ENCODE measurements at places on chromosomes 1 and 21.
A peak's percentile ranks its signal among the peaks of the same experiment; 100 is the strongest.

GRCh38 chr1:112841825-112842224 is 114.2 kb downstream of the SLC16A1 start:
- no peak for DNase-seq

- peak; percentile 56 for DNase-seq
Observed at GRCh38 chr1:156122519-156123355, 8.2 kb downstream of the LMNA start.

GRCh38 chr1:90580176-90580575 is 136.9 kb downstream of the BARHL2 start:
- no peak for DNase-seq

DNA sequence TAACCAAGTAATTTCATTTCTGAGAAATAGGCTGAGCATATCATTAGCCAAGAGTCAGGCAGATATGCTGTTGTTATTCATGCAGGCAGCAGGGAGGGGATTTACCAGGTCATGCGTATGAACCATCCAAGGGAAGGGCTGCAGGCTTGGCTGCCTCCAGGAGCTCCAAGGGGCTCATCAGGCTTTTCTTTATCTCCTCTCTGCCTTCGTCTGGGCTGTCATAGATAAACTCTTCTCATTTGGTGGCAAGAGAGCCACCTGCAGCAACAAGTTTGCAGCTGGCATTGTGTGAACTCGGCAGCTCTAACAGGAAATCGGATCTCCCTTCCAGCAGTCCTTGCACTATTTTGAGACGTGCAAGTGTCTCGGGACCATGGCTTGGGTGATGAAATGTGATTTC is 7.5 kb downstream of the CCDC27 start:
- DNase-seq, result no peak

DNA sequence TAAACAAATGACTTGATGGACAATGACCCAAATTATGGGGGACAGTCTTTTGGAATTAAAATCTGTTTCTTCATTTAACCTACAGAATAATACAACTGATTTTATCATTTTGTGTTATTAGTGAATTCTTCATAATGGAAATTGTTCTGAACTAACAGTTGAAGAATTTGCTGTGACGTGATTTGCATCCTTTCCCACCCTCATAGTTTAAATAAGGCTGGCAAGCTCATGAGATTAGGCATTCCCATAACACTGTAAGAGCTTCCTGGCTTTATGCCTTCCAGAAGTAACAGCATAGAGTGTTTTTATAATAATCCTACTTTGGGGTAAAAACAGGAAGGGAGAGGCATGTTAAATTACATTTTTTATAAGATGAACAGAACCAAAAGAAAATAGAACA is 95.7 kb downstream of the ATP6V1G3 start:
- DNase-seq, result no peak

DNA sequence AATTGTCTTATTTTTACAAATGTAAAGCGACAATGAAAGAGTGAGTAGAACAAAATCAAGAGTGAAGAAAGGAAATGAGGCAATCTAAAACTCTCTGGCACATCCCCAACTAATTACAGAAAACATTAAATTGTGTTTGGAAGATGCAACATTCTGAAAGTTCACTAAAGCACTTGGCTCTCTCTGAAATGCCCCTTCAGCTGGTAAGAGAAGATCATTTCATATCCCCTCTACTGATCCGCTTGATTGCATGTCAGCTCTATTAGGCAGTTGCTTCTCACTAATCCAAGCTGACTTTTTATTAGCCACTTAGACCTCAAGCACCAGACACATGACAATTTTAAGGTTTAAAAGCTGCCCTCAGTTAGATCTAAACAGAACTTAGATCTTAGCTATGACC is 262.8 kb upstream of the PRMT6 start:
- peak; percentile 75 for DNase-seq

DNA sequence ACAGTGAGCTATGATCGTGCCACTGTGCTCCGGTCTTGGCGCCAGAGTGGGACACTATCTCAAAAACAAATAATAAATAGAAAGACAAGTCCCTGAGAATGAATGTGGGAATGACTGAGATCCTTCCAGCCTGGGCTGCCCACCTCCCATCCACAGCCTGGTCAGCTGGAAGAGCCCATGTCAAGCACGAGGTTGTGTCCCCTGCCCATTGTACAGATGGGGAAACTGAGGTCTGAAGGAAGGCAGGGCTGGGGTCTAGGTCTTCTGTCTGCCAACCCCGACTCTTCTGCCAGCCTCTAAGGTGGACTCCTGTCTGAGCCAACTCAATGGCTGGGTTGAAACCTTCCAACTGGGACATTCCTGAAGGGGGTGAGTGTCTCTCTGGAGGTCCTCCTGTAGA is 79.5 kb downstream of the RAP1GAP start:
- DNase-seq, result no peak

DNA sequence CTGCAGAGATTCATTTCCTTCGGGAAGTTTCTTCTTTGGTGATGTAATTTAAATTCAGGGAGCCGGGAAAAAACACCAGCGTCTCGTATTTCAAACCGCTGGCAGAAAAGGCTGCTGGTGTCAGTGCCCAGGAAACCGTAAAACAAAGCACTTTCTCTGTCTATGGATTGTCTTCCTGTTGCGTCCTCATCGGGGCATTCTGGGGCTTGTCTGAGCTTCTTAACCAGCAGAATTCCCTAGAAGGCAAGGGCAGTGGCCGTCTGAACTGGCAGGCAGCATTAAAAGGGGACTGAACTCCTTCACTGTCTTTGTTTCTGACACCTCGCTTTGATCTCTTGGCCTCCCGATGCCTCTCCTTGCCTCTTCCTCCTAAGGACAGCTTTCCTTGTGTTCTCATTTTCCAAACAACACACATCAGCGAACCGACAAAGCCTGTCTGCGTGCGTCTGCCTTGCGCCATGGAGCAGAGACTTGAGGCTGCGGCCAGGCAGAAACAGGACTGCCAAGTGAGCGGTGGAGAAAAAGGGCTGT is 391.6 kb upstream of the VAMP3 start:
- DNase-seq, result no peak

DNA sequence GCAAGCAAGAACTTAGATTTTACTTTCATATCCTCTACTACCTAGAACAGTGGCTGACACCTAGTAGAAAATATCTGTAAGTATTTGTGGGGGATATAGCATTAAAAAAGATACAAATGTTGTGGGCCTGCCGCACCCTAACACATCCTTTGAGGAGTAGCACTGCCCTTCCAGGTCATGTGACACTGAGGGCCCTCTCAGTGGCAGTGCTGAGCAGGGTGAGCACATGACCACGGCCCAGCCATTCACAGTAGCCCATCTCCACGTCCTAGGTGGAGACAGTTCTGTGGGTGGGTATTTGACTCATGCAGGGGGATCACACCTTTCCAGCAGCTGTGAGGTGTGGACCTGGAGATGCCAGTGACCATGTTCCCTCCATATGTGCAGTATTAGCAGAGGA is 108.9 kb downstream of the OMA1 start:
- peak; percentile 13 for DNase-seq

GRCh38 chr1:203326830-203327683 is 21.7 kb downstream of the BTG2 start:
- peak; percentile 99 for DNase-seq

DNA sequence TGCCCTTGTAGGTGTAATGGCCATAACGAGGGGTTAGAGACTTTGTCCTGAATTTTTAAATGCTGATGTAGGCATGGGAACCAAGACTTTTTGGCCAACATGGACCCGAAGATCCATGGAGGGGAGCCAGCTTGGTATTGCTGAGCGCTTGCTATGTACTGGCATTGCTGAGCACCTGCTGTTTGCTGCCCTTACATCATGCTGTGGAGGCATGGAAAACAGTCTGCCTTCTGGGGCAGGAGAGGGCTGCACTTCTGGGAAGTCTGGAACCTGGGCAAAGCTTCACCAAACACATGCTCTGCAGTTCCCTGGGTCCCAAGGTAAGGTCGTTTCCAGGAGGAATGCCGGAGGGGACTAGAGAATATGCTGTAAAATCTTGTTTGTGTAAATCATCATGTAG is 86.3 kb upstream of the CNIH3 start:
- DNase-seq, result no peak

DNA sequence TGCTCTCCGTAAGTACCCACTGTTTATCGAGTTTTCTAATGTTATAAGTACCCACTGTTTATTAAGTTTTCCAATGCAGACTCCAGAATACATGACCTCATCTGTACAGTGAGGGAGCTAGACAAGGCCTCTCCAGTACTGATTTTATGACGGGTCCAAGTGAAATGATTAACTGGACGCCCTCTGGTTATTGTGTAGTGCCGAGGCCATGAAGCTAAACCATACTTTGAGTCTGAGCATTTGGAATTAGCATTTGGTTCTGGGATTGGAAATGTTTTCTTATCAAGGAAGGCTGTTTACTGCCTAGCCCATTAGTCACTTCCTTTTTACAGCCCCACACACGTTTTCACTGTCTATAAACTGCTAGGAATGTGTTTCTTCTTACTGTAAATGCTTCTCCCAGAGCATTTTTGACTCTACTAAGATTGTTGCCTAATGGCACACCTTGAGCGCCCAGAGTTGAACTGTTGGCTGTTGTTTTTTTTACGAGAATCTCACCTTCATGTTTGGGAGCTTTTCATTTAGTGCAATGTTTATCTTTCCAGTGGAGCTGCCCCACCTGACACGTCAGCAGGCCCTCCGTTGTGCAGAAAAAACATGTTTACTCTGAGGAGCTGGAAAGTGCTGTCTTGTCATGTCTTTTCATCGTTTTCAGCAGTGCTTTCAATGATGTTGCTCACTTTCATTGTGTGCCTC is 26.9 kb downstream of the SPATA46 start:
- no peak for DNase-seq

DNA sequence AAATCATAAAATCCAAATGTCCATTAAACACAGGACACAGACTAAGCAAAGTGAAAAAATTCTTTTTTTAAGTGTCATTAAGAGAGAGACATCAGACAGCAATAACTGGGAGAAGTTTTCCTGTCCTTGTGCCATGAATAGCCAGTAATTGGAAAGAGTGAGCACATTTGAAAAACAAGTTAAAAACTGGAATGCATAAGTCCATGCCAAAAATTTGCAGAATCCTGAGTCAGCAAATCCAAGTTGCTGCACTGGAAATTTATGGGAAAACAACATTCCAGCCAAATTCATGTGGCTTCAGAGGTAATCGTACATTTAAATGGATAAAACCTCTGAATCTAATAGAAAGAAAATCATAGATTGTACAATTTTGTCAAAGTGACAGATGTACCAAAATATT is 291.4 kb downstream of the LRRC40 start:
- DNase-seq, result no peak

DNA sequence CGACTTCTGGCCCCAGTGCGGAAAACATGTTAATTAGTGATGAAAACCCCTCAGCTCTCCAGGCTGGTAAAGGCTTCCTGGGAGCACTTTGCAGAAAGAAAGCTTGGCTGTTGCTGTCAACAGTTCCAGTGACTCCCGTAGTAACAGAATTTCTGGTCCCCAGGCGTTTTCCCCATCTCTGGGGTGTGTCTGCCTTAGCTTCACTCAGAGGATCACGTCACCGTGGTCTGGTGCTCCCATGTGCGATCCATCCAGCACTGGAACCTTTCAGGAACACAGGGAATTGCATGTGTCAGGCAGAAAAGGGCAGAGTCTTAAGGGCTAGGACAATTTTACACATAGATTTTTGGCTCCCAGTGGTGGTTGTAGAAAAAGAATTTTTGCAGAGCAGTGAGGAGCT is 470.4 kb upstream of the USP24 start:
- DNase-seq, result no peak

GRCh38 chr1:18649693-18650370 is 19.2 kb downstream of the PAX7 start:
- DNase-seq, result no peak

DNA sequence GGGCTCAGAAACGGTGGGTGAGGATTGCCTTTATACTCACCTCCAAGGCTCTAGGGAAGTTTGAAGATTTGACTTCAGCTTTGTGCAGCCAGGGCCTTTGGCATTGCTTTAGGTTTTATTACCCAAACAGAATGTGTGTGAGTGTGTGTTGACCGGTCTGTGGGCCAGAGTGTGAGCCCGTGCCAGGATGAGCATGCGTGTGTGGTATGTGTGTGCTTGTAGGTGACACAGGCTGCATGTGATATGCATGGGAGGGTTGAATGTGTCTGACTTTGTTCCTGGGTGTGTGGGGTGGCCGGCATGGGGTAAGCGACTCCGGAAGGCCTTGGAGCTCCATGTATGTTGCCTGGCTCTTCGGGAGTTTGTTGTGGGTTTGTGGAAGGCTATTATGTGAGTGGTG is 160.5 kb downstream of the FOXD2 start:
- no peak for DNase-seq

- no peak for DNase-seq
Observed at GRCh38 chr1:199979071-199979470, 48.4 kb upstream of the NR5A2 start.

DNA sequence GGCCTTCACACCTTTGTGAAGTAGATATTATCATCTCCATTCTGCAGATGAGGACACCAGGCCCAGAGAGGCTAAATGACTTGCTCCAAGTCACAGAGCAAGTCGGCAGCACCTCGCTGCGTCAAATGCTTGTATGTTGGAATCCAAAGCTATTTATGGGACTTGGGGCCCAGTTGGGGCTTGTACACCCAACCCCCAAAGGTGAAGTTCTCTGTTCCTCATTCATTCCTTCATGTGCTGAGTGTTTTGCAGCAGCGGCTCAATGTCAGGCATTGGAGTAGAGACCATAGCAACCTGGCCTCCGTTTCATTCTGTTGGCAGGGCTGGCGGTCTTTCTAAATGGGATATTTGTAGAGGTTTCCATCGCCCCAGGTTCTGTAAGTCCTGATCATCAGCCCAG is 113.4 kb upstream of the SLC25A33 start:
- DNase-seq, result no peak

DNA sequence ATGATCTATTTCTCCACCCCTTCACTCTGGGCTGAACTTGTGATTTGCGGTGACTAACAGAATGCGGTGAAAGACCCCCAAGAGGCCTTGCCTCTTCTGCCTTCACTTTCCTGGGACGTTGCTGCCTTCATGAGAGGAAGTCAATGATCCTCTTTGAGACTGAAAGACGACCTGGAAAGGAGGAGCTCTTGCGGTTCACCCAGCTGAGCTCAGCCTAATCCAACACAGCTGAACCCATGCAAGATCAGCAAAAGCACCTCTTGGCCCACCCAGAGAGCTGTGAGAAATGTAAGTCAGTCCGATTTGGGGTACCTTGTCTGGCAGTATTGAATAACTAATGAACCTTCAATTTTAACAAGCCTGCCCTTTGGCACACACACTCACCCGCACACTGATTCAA is 767.4 kb upstream of the TPTE start:
- no peak for DNase-seq

DNA sequence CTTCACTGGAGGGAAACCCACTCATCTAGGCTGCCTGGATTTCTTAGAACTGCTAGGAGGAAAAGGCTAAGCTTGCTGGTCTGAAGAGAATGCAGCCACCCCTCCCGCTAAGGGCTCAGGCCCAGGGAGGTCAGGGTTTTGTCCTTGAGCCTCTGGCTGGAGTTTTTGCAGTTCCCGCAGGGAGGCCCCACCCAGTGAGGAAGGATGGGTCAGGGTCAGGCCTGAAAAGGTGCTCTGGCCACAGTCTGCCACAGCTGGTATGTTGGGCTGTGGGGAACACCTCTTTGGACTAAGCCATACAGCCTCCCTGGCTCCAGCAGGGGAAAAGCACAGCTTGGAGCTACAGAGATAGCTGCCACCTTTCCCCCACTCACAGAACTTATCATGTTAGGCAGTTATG is 71.4 kb upstream of the PAPPA2 start:
- no peak for DNase-seq

- DNase-seq, result no peak
Observed at GRCh38 chr1:225467193-225468020, 39.6 kb upstream of the LBR start.

Data from NCI-H82 (cell line).